ENCODE measurements at places on chromosomes 3 and 15. TPM values are rescaled to one million over a fixed set of nuclear protein-coding genes. Genes with fewer than 3 reads are reported as not detected.

TMC3 gene
- not detected for total RNA-seq

RLBP1 gene
- total RNA-seq: not detected

ARRDC4 gene
- 26.4 TPM for total RNA-seq

GHSR gene
- total RNA-seq: not detected

ZNF710 gene
- total RNA-seq: 3.0 TPM

DNA sequence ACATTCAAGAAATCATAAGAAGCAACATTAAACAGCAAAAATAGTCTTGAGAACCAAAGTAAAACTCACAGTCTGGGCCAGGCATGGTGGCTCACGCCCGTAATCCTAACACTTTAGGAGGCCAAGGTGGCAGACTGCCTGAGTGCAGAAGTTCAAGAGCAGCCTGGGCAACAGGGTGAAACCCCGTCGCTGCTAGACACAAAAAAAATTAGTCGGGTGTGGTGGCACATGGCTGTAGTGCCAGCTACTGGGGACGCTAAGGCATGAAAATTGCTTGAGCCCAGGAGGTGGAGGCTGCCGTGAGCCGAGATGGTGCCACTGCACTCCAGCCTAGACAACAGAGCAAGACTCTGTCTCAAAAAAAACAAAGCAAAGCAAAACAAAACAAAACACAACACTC, 117.7 kb upstream of the GOLGA6L6 start:
- DNase-seq: no peak

- DNase-seq: no peak
These were observed 11.1 kb downstream of the ALPK3 start for GRCh38 chr15:84828086-84828908.

DNA sequence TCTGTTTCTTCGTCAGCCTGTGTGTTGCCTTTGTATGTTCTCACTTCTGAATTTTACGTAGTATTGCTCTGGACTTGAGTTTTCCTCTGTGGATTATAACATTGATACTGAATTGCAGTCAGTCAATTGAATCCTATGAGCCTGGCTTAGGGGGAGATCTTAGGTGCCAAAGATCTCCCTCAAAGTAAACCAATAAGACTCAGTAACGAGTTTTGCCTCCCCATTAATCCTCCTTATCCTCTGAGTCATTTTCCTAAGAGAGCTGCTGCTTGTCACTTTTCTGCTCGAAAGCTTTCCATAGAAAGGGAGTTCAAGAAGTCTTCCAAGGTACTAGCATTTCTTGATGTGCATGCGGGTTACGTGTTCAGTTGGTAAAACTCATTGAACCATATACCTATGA, 126.4 kb downstream of the CHDH start:
- no peak for DNase-seq

- DNase-seq: no peak
These were observed 8.3 kb upstream of the ATP8B4 start for GRCh38 chr15:50127255-50127777.

DNA sequence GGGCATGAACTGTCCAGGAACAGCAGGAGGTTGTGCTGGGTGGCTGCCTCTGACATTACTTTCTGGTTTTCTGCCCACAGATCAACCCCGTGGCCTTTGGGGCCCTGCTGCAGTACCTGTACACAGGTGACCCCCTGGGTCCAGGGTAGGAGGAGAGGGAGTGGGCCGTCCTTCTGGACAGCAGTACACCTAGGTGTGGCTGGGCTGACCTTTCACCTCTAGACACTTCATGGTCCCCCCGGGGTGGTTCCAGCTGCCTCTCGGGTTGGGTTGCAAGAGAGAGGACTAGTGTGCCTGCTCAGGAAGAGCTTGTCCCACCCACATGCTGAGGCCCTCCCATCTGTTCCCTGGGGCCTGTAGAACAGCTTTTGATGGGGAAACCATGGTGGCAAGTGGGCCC, 3.7 kb downstream of the ABTB1 start:
- DNase-seq: no peak

- no peak for DNase-seq
These were observed 2.0 kb downstream of the DISP2 start for GRCh38 chr15:40360015-40360414.

DNA sequence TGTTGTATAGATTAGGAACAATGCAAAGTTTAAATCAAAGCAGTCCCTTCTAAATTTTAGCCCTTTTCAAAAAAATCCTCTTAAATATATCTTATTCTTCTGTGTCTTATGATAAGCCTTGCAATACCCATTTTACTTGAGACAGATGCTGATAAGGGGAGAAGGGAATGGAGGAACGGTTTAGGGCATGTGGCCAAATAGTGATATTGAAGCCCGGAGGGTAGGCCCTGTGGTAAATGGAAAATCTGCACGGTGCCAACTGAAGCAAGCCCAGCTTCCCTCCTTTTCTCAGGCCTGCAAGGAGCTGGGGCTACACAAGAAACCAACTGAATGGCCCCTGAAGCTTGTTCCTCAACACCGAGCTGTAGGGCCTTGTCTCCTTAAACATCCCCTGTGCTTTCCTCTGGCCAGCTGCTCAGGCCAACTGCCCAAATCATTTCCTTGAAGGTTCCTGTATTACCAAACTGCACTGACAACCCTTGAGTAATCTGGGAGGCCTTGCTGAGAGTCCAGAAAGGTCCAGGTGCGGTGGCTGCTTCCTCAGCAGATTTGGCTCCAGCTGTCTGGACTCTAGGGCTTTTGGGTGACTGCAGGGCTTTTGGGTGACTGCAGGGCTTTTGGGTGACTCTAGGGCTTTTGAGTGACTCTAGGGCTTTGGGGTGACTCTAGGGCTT, 67.2 kb downstream of the NCEH1 start:
- DNase-seq: no peak

GRCh38 chr15:28208583-28208982, 109.5 kb upstream of the OCA2 start:
- no peak for DNase-seq

GRCh38 chr3:42371776-42372175, 38.6 kb downstream of the LYZL4 start:
- no peak for DNase-seq

DNA sequence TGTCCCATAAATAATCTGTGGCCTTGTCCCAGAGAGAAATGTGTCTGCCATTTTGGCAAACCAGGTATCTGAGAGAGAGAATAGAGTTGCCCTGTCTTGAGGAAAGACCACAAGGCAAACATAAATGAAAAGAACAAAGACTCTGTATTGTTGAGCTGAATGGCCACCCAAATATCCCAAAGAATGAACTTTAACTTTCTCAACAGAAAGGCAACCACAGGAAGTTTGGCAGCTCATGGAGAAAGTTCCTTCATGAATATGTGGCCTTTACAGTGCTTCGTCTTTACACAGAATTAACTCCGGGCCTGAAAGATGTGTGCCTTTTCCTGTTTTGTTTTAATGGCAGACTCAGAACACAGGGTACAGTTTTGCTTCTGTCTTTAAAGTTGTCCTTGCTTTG, 41.4 kb upstream of the THBS1 start:
- no peak for DNase-seq

GRCh38 chr3:170301405-170301804, 56.1 kb upstream of the SKIL start:
- no peak for DNase-seq

DNA sequence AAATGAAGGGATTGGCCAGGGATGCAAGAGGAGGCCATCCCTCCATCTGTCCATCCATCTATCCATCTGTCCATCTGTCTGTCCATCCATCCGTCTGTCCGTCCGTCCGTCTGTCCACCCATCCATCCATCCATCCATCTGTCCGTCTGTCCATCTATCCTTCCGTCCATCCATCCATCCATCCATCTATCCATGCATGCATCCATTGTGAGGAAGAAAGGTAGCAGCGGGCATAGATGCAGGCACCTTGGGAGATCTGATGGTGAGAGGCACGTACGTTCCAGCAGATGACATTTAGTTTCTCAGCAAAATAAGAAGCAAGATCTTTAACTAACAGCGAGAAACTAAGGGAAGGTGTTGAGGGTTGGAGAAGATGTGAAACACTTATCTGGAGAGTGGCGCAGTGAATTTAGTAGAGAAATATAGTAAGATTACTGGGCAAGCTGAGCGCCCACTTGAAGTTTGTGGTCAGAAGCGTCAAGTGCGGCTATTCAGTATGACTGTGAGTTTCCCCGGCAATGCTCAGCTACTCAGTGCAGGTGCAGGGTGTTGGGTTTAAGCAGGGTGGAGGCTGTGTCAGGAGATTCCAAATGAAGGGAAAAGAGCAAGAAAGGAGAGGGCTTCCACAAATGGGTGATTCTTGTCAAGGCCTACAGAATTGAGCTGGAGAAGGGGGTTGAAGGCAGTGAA, 22.4 kb upstream of the SRP14 start:
- no peak for DNase-seq

GRCh38 chr3:123154020-123154985, 47.4 kb upstream of the SEC22A start:
- DNase-seq: no peak

- no peak for DNase-seq
These were observed 128.2 kb downstream of the SUCLG2 start for GRCh38 chr3:67526246-67526645.

DNA sequence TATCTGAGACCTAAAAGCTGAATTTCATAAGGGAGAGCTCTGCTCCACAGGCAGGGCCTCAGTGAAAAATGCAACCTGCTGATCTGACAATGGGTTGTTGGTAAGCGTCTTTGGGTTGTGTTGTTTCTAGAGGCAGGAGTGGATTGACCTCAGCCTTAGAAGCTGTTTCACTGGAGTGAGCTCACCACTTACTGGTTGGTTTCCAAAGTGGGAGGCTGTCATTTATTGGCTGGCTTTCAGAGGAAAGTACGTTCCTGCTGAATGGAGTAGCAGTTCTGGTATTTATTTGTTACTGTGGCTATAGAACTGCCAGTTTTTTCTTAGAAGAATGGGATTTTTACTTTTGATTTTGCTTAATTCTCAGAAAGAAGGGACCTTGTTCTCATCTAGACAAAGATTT, 29.3 kb upstream of the COL6A5 start:
- no peak for DNase-seq

Data from heart right ventricle (tissue), 16 donors.